ENCODE measurements at places on chromosomes 6 and 20. TPM values are rescaled to one million over a fixed set of nuclear protein-coding genes. Genes with fewer than 3 reads are reported as not detected.

DNA sequence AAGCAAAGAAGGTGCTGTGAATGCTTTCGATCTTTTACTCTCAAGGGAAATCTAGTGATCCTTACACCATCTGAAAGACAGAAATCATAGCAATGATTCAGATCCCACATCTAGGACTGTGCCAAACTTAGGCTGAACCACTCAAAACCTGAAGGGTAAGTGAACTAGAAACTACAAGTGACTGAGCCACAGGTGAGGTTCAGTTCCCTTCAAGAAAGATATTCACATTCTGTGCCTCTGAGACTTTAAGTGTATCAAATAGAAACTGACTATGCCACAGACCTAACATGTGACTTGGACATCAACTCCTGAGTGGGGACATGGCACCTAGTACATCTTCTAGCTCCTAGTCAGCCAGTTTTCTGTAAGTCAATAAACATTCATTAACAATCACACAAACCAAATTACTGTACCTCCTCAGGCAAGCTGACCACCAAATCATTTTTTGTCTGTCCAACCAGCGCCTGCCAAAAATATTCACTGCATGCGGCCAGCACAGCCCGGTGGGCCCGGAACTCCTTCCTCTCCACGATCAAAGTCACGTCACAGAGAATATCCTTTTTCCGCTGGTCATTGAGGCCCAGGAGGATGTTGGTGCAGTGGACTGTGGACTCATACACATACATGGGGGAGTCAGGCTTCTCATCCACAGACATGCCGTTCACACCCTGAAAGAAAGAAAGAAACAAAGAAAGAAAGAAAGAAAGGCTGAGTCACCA lies 114.1 kb downstream of the GJA10 start:
- no peak for DNase-seq

GRCh38 chr6:29927841-29928388 lies 14.4 kb upstream of the HLA-A start:
- DNase-seq: no peak

DNA sequence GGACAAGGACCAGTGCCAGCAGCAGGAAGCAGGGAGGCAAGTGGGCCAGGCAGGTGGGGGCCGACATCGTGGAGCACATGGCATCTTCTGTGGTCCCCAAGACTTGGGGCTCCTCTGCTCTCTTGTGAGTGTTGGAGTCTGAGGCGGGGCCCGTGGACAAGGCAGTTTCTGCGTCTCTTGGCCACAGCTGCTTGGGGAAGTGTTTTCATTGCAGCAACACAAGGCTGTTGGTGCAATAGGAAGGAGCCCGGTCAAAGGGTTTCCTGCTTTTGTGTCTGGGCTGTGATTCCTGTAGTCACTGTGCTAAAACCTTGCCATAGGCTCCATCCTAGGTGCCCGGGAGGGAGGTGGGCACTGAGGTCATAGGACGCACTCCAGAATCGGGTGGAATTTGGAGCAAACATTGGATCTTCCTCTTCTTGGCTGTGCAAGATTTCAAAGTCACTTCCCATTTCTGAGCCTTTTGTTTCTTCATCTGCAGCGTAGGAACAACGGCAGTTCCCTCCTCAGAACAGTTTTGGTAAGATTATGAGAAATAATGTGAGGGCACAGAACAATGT lies at the start of gene SIRPB2:
SIRPB2 (minus strand) TSS at position 140 of the 560 bp plus-strand sequence; CDS start at position 79, 61 bp downstream.
- DNase-seq: no peak

DNA sequence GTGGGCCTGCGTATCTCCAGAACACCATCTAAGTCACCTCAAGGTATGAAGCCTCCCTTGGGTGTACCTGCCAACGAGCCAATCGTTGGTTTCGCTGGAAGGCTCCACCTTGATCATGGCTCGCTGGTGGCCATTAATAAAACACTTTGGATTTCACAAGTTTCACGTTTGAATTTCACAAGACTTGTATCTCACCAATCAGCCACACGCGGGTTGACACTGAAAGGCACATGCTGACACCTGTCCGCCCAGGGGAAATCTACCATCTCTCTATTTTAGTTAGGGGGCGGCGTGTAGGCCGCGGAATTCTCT lies 586 bp upstream of the HMGA1 start:
- DNase-seq: peak; percentile 70

DNA sequence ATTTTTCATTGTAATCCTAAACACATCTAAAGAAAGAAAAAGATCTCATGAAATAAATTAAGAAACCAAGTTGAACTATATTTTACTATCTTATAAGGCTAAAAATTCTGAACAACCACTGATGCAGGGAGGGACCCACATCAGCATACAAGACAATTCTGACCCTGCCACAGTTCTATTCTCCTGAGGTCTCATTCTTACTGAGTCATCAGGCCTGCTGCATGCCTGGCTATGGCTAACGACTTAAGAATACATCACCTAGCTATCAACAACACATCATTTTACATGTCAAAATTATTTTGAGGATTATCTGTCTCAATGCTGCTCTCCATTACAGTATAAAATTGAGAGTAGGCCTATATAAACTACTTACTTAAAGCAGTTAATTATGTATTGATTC lies 52.9 kb downstream of the FBXL4 start:
- DNase-seq: no peak

GRCh38 chr6:168440520-168441433 lies at the start of gene SMOC2:
TSS of gene SMOC2 (plus strand) at chr6:168441184. CDS start at chr6:168441371, 187 bp downstream.
- peak; percentile 66 for DNase-seq

GRCh38 chr20:31862506-31862905 lies 7.8 kb downstream of the DUSP15 start:
- DNase-seq: no peak

- no peak for DNase-seq
Measured at GRCh38 chr20:34541264-34541901, 17.1 kb upstream of the MAP1LC3A start.

GRCh38 chr6:43368259-43369160 lies 937 bp downstream of the ZNF318 start:
- DNase-seq: peak; percentile 49

GRCh38 chr6:147506704-147507114 lies 1.8 kb upstream of the SAMD5 start:
- DNase-seq: peak; percentile 87

- DNase-seq: no peak
Measured at GRCh38 chr6:29376003-29376402, 912 bp upstream of the OR12D3 start.

GRCh38 chr6:79543886-79544285 lies 6.7 kb upstream of the LCA5 start:
- no peak for DNase-seq

- no peak for DNase-seq
Measured at GRCh38 chr20:2130683-2131082, 29.1 kb downstream of the STK35 start.

- no peak for DNase-seq
Measured at GRCh38 chr6:5781019-5781418, 225.7 kb downstream of the NRN1 start.

- DNase-seq: no peak
Measured at GRCh38 chr6:93343476-93343875, 75.9 kb downstream of the EPHA7 start.

- no peak for DNase-seq
Measured at GRCh38 chr6:148166339-148166968, 176.2 kb upstream of the SASH1 start.

- DNase-seq: no peak
Measured at GRCh38 chr6:147262946-147263345, 58.7 kb downstream of the STXBP5 start.

GRCh38 chr6:16907991-16908390 lies 146.7 kb upstream of the ATXN1 start:
- DNase-seq: no peak

- DNase-seq: no peak
Measured at GRCh38 chr6:101935732-101936131, 542.2 kb downstream of the GRIK2 start.

DNA sequence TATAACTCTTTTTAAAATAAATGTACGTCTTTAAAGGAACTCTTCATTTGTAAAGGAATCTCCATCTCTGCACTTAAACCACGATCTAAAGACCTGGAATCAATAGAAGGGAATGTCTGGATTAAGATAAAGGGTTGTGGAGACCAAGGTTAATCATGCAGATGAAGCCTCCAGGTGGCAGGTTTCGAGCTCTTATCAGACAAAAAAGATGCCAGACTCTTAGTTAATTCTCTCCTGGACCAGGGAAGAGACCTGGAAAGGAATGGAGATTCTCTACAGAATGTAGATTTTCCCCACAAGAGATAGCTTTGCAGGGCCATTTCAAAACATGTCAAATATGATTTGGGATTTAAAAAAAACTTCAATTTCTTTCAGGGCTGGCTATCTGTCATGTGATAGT lies 71.5 kb upstream of the SSTR4 start:
- no peak for DNase-seq

GRCh38 chr6:30570740-30571074 lies 535 bp upstream of the ABCF1 start:
- no peak for DNase-seq

- no peak for DNase-seq
Measured at GRCh38 chr6:99331531-99331930, 17.9 kb downstream of the FAXC start.

GRCh38 chr6:35078896-35079295 lies 62.2 kb downstream of the TCP11 start:
- no peak for DNase-seq

GRCh38 chr20:57539889-57540288 lies 14.9 kb upstream of the CTCFL start:
- no peak for DNase-seq

- DNase-seq: no peak
Measured at GRCh38 chr6:126959765-126960164, 158.7 kb upstream of the RSPO3 start.

DNA sequence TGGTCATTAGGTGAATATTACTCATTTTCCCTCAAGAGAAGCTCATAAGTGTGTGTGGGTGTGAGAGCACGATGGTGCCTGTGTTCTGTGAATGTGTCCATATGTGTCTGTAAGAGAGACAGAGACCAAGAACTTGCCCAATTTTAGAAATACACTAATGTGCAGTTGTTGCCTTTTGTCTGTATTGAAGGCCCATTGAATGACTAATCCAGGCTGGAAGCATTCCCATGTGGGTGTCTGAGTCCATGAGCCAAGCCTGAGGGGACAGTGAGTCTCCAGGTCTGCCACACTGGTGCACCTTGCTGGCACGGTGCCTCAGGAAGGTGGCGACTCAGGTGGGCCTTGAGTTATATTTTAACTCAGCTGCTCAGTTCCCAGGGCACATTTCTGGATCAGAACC lies 25.5 kb upstream of the ASXL1 start:
- no peak for DNase-seq

- DNase-seq: peak; percentile 34
Measured at GRCh38 chr6:131112249-131112648, 23.0 kb upstream of the AKAP7 start.

Gene SALL4
- 0.35 TPM for total RNA-seq

Gene MAS1
- not detected for total RNA-seq

Gene DOP1A
- total RNA-seq: 29.6 TPM

Gene EPB41L2
- total RNA-seq: 106 TPM

Gene MAFB
- total RNA-seq: 11.2 TPM

Gene PRL
- not detected for total RNA-seq

Gene GRIK2
- total RNA-seq: 0.50 TPM

Gene HLA-DRB1
- 39.3 TPM for total RNA-seq

Gene ANGPT4
- total RNA-seq: not detected

Gene CGA
- total RNA-seq: not detected

Gene HDDC2
- total RNA-seq: 44.8 TPM

Gene AAR2
- total RNA-seq: 19.9 TPM

Gene PRSS35
- 0.22 TPM for total RNA-seq

Gene HLA-DQA1
- total RNA-seq: 13.5 TPM

Data from colonic mucosa (tissue), 4 donors.